ENCODE measurements at places on chromosomes 4 and X. TPM values are rescaled to one million over a fixed set of nuclear protein-coding genes. Genes with fewer than 3 reads are reported as not detected.
A peak's percentile ranks its signal among the peaks of the same experiment; 100 is the strongest.

Gene SOD3
- 10.4 TPM for total RNA-seq

- DNase-seq: no peak
Measured at GRCh38 chrX:29470030-29470429, 745.3 kb upstream of the MAGEB2 start.

GRCh38 chrX:8341814-8342590, 122.6 kb upstream of the VCX3B start:
- DNase-seq: no peak

- DNase-seq: no peak
Measured at GRCh38 chr4:102500352-102500695, 835 bp upstream of the NFKB1 start.

DNA sequence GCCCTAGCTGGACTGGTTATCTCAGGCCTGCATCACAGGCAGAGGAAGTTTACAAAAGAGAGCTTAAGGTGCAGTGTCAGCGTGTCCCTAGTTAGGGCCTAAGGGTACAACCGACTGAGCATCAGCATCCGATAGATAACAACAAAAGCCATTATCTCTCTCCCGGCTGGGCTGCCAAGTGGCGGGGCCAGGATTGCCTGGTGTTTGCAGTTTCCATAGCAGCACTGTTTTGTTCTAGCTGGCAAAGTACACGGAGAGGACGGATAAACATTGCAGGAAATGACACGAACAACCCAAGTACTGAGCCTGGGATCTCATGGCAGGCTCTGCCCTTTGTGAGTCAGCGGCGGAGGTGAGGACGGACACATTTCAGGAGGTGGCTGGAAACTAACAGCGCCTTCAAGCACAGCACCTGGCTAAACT, 104.7 kb upstream of the NOCT start:
- DNase-seq: peak; percentile 91

- no peak for DNase-seq
Measured at GRCh38 chr4:138724530-138724929, 291.1 kb upstream of the NOCT start.

DNA sequence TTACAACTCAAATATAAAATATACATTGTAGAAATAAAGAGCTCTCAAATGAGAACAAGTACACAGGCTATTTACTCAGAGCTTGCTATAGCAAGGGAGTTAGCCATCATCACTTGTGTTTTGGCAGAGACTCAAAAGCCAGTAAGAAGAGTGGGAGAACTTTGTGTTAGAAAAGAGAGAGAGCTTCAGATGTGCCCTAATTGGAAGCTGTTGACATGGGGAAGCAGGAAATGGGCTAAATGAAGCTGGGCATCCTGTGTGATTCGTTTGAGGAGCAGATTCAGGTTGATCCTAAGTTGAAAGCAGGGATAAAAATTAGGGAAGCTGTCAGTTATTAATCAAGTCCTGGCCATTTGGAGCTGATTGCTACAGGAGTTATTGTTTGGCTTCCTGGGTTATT, 207.4 kb upstream of the MAOA start:
- no peak for DNase-seq

- no peak for DNase-seq
Measured at GRCh38 chr4:113114884-113115283, 65.4 kb downstream of the ANK2 start.

DNA sequence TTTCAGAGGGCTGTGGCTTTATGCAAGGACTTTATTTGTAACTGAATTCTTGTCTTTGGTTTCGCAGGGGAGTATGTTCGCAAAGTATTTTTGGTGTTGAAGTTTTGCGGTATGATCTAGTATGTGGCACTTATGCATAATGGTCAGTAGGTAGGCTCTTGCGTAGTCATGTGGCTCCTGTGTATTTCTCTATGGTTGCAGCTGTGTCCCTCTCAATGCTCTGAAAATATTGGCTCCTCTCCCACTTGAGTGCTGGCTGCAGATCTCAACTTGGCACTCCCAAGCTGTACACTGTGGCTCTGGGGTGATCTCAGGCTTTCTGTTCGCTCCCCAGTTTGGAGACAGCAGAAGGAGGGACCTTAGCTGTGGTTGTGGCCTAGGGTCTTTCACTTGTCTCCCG, 24.8 kb downstream of the ARMCX5 start:
- DNase-seq: no peak

Gene SLC16A2
- 6.3 TPM for total RNA-seq

GRCh38 chr4:143443728-143444127, 69.8 kb upstream of the SMARCA5 start:
- no peak for DNase-seq

Gene GAGE12F
- not detected for total RNA-seq

Gene ARHGAP10
- 71.0 TPM for total RNA-seq

DNA sequence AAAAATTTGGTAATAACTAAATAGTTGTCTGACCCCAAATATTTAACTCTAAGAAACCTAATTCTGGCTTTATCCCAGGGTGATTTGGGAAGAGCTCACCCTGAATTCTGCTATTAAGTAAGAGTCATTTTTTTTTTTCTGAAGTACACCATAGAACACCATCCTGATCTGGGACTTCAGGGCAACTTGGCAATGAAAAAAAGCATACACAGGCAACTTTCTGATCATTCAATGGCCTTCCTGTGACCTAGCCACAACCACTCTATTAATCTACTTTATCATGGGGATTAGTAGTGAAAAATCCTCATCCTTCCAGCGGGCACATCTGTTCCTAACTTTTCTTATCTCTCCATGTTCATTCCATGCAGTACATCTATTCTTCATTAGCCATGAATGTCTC, 333.2 kb upstream of the MAD2L1 start:
- DNase-seq: peak; percentile 6

Gene PAGE3
- not detected for total RNA-seq

- peak; percentile 91 for DNase-seq
Measured at GRCh38 chr4:30450474-30450873, 269.7 kb upstream of the PCDH7 start.

DNA sequence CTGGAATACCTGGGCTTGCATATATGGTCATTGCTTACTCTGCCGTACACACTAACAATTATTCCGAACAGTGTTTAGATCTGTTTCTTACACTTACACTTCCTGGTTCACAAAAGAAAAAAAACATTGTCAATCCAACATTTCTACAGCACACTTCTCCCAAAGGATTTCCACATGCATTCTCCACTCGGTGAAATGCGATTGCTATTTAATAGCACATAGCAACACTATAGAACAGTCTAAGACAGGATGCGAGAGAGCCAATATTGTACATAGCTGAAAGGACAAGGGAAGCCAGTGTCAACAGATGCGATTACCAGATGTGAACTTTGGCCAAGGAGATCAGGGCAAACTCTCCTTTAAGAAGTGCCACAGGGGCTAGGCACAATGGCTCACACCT, 220.7 kb upstream of the GPC4 start:
- no peak for DNase-seq

DNA sequence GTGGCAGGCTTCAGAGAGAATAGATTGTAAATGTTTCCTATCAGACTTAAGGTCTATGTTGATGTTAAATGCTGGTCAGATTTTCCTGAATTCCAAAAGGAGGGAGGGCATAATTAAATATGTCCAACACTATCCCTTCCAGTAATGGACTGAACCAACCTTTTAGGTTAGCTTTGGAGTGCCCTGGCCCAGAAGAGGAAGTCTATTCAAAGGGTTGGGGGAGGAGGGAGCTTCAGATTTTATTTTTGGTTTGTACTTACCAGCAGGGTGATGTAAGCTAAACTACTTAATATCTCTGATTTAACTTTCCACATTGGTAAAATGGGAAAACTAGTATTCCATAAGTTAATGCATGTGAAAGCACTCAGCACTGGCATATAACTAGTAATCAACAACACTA, 91.1 kb downstream of the RBM46 start:
- no peak for DNase-seq

DNA sequence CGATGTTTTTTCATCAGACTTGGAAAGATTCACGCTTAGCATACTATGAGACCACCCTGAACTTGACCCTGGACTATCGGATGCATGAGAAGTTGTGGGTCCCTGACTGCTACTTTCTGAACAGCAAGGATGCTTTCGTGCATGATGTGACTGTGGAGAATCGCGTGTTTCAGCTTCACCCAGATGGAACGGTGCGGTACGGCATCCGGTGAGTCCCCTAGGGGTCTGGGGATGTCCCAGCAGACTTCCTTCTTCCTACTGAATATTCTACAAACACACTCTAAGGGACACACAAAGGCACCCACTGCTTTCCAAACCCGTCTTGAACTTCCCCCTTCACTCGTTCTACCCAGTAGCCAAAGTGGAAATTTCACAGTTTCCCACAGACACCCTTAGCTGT, 9.3 kb downstream of the GABRQ start:
- no peak for DNase-seq

Gene RHOH
- 3.4 TPM for total RNA-seq

- DNase-seq: no peak
Measured at GRCh38 chrX:112731793-112732192, 52.1 kb upstream of the LHFPL1 start.

- DNase-seq: no peak
Measured at GRCh38 chrX:68480969-68481368, 17.9 kb upstream of the YIPF6 start.
